HL-60 (cell line): ENCODE measurements at places on chromosomes 16 and 17.

DNA sequence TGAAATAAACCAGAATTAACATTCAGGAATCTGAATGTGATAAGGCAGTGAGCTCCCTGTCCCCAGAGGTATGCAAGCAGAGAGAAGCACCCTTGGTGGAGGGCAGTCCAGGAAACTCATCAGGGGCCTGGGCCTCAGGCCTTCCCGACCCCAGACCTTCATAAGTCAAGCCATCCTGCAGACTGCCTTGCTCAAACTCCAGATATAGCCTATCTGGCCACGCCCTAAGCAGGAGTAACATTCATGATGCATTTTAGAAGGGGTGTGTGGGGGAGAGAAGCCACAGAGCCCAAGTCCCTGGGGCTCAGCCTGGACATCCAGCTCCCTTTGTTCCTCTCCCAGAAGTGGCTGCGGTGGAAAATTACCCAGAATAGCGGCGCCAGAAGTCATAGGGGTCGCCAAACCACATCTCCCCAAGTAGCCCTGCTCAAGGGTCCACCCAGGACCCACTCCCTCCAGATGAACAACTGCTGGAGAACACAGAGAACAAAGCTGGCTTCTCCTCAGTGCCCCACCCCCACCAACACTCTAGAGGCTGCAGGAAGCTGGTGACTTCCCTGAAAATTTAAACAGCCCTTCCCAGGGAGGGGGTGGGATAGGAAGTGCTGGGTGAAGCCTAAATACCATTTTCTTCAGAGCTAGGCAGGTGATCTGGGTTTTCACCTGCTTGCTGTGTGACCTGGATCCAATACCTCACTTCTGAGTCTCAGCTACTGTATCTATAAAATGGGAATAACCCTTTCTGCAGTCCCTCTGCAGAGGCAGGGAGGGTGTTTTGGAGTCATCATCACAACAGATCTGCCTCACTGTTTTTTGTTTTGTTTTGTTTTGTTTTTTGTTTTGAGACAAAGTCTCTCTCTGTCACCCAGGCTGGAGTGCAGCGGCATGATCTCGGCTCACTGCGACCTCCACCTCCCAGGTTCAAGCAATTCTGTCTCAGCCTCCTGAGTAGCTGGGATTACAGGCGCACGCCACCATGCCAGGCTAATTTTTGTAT lies 1.5 kb upstream of the SREBF1 start:
- peak; percentile 68 for DNase-seq

DNA sequence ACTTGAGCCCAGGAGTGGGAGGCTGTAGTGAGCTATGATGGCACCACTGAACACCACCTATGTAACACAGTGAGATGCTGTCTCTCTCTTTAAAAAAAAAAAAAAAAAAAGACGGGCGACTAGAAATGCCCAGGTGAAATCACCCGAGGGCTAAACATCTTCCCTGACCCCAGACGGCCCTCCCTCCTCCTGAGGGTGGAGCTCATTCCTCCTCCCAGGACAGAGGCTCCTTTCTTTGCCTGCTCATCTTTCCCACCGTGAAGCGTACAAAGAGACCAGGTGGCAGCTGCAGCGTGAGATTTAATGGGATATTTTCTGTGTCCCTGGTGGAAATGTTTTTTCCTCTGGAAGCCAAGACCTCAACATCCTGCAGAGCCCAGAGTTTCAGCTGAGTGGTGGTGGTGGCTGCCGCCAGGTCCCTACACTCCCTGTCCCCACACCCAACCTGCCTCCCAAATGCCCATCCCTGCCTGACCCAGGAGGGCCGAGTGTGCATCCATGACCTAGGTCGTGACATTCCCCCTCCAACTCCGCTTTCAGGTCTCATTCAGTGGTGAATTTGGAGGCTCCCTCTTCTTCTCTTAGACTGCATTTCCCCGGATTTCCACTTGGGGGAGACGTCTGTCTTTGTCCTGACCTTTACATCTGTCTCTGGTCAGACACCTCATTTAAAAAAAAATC lies 14.4 kb upstream of the GPRC5B start:
- no peak for DNase-seq

DNA sequence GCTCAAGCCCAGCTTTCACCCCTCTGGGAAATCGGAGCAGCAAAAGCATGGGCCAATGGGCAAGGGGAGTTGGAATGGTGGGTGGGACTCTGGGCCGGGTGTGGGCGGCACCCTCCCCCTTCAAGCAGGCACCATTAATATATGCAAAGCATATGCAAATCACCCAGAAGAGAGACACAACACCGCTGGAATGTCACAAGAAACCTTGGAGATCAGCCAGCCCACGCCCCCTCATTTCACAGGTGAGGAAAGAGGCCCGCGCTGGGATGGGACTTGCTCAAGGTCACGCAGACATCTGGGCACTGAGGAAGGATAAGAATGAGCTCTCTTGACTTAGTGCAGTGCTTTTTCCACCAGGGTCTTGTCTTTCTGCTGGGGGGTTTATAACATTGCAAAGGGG lies 4.8 kb downstream of the SRCIN1 start:
- no peak for DNase-seq

DNA sequence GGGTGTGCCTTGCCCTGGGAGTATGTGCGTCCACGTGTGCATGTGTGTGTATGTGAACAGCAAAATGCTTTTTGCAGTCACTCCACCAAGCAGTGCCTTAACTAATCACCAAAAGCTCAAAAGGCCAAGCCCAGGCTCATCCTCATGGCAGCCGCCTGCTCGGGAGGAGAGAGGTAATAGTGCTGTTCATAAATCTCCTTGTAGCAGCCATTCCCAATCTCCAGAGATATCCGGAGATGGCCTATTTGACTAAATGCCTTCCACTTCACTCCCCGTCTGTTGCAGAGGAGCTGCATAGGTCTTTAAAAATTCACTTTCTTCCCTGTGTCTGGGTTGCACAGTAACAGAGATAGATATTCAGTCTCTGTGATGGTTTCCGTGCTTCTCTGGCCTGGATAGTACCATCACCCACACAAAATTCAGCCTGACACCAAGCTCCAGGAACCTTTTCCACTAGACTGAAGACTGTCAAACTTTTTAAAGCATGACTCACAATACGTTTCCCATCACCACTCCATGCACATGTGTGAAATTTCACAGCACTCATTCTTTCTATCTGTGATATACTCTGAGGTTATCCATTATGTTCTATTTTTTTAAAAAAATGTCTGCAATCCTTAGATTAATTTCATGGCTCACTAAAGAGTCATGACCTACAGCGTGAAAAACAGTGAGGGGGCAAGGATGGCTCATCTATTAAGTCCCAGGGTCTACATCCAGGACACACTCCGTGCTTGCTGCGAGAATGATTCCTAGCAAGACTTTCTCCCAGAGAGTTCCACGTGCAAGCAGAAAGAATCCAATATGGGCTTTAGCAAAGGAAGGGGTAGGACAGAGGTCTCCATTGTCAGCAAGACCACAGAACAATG lies 357.8 kb downstream of the GRIN2A start:
- no peak for DNase-seq

GRCh38 chr17:57104461-57105175 lies 19.6 kb downstream of the AKAP1 start:
- no peak for DNase-seq

GRCh38 chr17:329784-330420 lies 22.7 kb downstream of the RPH3AL start:
- no peak for DNase-seq

- no peak for DNase-seq
Observed at GRCh38 chr16:69931631-69932030, 19.5 kb upstream of the CLEC18A start.

- DNase-seq, result peak; percentile 78
Observed at GRCh38 chr16:1991948-1992703, 2.4 kb downstream of the SYNGR3 start.
